ENCODE measurements at places on chromosomes 6 and 20. TPM values are rescaled to one million over a fixed set of nuclear protein-coding genes. Genes with fewer than 3 reads are reported as not detected.

The TGM3 gene
- 16.7 TPM for total RNA-seq

The AIF1 gene
- total RNA-seq: not detected

The SLC25A27 gene
- total RNA-seq: 11.7 TPM

The TRIM10 gene
- total RNA-seq: not detected

The FOXC1 gene
- total RNA-seq: 6.9 TPM

The AVP gene
- total RNA-seq: not detected

The TMC2 gene
- total RNA-seq: not detected

The MACROD2 gene
- 4.3 TPM for total RNA-seq

The SOX4 gene
- total RNA-seq: 81.7 TPM

The TBX18 gene
- total RNA-seq: 4.1 TPM

The MAPK14 gene
- 44.4 TPM for total RNA-seq

The XKR7 gene
- total RNA-seq: not detected

All from nasal cavity respiratory epithelium epithelial cell of viscerocranial mucosa (primary cell).